Cortex of kidney (tissue), 1 donor: ENCODE measurements at places on chromosomes 16 and 17.

DNA sequence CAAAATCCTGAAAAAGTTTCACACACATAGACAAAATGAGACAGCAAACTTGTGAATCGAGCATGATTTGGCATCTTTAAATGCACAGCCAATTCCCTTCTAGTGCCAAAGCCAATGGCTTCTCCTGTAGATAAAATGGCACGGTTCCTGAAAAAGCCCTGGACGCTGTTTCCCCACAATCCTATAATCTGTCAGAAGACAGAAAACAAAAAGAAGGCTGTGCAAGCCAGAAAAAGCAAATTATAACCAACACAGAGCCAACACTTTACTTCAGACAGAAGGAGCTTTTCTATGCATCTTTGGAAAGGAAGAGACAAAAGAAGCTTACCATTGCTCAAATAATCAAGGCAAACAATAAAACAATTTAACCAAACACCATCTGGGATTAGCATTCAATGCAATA, 23.8 kb downstream of the FAM222B start:
- DNase-seq: no peak

DNA sequence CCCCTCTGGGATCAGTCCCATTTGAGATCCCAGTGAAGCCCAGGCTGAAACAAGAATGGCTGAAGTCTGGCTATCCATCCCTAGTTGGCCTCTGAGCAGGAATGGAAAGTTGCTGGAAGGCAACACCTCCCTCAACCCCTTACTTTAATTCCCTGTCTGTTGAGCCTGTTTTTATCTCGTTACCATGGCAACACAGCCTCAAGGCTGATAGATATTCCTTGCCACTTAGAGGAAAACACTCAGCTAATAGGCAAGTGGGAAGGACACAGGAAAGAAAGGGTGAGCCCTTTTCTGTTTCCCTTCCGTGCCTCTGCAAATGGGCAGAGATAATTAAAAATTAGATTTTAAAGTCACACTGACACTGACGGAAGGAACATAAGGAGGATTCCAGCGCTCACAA, 75.5 kb upstream of the CLEC3A start:
- DNase-seq: no peak

DNA sequence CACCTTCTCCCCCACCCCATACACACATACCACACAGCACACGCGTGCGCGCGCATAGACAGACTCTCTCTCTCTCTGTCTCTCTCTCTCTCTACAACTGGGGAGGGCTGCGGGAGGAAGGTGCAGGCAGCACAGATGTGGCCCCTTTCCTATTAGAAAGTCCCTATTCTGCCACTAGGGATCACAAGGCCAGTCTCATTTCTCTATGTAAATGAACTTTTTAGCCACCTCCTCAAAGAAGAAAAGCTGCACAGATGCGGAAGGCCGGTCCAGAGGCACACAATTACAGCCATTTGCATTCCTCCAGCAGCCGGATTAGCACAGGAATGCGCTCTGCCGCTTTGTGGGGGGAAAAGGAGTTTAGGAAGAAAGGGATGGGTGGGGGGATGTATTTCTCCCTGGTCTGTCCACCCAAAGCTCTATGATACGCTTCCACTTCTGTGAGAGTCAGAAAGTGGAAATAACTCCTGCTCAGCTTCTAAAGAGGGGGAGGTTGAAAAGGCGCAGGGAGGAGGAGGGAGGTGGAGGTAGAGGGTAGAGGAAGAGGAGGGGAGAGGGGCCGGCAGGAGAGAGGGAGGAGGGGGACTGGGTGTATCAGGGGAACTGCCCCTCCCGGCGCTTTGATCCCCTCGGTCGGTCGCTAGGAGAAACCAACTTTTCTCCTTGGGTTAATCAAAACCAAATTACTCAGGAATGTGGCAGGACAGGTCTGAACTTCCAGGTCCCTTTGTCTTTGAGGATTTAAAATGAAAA, 11.7 kb downstream of the ZFHX3 start:
- no peak for DNase-seq

- no peak for DNase-seq
Observed at GRCh38 chr16:3256866-3257465, 533 bp upstream of the MEFV start.

DNA sequence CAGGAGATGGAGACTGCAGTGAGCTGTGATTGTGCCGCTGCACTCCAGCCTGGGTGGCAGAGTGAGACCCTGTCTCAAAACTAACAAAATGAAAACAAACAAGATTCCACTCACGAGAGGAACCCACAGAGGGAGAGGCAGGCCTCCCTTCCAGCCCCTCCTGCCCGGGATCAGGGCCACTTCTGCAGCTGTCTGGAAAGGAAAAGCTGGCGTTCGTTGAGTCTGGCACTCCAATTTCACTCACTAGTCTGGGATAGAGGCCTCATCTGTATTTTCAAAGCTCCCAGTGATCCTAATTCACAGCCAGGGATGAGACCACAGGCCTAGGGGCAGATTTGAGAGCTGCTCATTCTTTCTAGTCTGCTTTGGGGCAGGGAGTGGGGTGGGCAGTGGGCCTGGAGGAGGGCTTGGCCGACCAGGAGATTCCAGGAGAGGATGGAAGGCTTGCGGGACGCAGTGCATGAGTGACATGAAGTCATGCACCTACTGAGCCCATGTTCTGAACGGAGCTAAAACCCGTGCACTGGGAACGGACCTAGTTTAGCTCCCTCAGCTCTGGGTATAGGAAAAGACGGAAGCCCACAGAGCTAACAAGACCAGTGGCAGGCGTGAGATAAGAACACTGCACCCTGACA, 54.0 kb downstream of the COTL1 start:
- DNase-seq: no peak

DNA sequence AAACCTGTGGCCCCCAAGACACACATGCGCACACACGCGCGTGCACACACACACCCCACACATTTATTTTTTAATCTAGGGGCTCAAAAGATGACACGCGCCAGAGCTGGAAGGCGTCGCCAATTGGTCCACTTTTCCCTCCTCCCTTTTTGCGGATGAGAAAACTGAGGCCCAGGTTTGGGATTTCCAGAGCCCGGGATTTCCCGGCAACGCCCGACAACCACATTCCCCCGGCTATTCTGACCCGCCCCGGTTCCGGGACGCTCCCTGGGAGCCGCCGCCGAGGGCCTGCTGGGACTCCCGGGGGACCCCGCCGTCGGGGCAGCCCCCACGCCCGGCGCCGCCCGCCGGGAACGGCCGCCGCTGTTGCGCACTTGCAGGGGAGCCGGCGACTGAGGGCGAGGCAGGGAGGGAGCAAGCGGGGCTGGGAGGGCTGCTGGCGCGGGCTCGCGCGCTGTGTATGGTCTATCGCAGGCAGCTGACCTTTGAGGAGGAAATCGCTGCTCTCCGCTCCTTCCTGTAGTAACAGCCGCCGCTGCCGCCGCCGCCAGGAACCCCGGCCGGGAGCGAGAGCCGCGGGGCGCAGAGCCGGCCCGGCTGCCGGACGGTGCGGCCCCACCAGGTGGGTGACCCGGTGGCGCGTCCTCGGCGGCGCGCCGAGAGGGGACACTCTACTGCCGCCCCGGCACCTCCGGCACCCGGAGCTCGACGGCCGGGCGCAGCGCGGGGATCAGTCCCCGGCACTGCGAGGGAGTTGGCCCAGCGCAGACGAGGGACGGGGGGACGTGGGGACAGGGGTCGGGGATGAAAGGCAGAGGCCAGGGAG, at the start of gene STAT5A:
Gene STAT5A, plus strand, starts transcription at position 522 of the 826 bp plus-strand sequence. CDS start 914 bp downstream, outside the sequence.
- DNase-seq: no peak

- no peak for DNase-seq
Observed at GRCh38 chr17:61205931-61206330, 193.7 kb upstream of the TBX2 start.
